Right lung (tissue), 10 donors: ENCODE measurements at places on chromosomes 5 and 9. TPM values are rescaled to one million over a fixed set of nuclear protein-coding genes. Genes with fewer than 3 reads are reported as not detected.
A peak's percentile ranks its signal among the peaks of the same experiment; 100 is the strongest.

DNA sequence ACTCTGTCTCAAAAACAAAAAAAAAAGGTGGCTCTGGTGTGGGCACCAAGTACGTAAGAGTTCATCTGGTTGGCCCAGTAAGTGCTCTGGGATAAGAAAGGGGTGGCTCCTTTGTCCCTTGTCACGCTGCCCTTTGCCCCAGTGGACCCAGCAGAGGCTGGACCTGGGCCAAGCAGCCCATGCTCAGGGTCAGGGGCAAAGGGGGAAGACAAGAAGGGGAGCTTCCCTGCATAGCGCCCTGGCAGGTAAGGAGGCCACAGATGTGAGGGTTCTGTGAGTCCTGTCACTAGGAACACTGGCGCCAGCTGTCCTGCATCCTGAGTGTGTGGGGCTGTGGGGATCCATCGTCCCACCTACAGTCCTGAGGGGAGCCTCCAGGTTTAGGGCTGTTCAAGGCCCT, 65.3 kb downstream of the GADD45G start:
- DNase-seq: no peak

GRCh38 chr9:1709347-1709746, 305.8 kb upstream of the SMARCA2 start:
- no peak for DNase-seq

DNA sequence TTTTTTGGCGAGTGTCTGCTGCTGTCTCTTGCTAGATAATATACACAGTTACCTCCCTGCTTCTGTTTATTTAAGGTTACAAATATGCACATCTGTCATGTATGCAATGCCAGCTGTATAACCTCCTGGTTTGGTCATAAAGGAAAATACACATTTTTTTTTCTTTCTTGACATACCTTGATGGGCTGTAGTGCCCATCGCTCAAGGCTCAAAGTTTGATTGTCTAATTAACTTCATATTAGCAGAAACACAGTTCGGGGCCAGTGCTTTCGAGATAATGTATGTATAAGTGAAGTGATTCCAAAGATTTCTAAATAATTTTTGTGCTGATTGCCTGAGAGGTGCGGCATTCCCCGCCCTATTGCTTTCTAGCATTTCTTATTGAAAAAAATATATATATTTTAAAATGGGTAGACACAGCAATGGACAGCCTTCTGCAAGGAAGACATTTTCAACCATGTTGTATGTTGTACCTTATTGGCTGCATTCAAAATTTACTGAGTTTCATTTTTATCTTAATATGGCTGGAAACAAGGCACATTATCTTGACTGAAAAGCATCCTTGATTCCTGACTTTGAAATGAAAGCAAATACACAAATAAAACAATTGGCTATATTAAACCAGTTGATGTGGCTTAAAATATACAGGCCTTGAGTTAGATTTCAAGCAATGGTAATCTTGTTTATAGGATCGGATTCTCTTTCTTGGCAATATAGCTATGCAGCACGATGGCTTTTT, 206.2 kb downstream of the MEF2C start:
- no peak for DNase-seq

- DNase-seq: no peak
Observed at GRCh38 chr9:21873540-21874221, 71.2 kb downstream of the MTAP start.

DNA sequence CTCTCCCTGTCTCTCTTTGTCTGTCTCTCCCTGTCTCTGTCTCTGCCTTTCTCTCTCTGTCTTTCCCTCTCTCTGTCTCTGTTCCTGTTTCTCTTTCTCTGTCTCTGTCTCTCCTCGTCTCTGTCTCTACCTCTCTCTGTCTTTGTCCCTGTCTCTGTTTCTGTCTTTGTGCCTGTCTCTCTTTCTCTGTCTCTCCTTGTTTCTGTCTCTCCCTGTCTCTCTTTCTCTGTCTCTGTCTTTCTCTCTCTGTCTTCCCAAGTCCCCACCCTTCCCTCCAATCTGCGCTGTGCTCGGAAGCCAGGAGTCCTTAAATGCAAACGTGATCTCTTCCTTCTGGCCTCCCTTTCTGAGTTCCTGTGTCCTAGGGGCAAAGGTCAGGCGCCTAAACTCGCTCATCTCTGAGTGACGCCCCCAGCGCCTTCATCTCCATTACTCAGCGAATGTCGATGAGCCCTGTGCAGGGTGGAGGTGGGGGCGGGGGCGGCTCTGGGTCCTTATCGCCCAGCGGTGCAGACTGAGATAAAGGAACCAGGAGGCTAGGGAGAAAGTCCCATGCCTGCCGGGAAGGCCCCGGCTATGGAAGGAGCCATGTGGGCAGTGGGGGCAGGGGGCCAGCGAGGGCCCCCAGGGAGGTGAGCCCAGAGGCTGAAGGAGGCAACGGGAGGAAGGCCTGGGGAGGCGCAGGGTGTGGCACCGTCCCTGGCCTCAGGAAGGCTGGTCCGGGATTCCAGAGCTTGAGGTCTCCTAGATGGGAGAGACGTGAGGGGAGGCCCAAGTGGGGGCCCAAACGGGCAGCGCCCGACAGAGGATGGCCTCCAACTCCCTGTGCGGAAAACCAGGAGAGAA, 1.5 kb upstream of the SLC6A19 start:
- DNase-seq: no peak

DNA sequence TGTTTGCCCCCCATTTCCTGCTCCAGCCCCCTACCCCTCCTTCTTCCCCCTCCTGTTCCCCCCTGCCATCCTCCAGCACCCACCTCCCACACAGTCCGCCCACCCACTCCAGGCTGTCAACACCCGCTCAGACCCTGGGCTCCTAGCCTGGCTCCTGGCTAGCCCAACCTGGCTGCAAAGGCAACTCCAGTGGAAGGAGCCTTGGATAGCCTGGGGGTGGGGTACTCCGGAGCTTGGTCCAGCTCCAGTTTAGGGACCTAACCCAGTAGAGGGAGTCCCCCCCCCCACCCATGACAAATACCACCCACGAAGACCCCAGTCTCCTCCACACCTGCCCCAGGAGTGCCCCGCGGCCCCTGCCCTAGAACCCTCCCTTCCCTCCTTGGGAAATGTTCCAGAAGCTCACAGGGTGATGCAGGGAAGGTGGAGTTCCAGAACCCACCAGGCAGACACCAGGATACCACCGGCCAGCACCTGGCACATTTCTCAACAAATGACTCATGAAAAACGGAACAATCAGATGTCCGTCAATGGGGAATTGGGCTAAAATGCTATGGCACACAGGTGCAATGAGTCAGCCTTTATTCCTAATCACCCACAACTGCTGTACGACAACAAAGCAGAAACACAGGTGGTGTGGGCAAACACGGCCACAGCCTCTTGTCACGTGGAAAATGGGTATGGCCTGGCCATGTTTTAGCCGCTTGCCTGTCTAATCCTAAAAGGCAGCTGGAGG, 901 bp upstream of the SLC12A7 start:
- no peak for DNase-seq

DNA sequence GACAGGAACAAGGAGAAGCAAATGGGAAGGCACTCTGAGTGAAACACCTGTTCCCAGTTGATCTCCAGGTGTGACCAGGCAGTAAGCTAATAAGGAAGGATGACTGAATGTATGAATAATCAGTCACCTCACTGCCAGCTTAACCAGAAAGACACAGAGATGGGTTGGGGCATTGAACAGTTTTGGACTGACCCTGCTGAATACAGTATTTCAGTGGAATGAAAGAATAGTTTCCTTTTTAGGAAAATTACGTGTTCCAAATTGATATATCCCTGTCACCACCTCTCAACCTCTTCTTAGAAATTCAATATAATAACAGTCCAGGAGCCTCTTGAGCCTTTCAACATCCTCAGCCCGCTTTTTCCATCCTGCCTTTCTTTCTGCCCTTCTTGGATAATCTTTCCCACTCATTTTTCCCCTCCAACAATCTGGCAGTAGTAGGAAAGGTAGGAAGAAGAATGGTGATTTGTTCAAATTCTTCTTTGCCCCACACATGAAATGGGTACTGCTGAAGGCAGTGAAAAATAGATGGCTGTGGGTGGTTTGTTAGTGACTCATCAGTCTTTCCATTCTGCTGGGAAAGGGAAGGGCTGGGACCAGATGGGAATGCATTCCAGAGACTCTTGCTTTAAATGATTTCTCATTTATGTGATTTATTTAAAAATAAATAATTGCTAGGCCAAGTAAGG, 117.9 kb downstream of the ZSWIM6 start:
- no peak for DNase-seq

DNA sequence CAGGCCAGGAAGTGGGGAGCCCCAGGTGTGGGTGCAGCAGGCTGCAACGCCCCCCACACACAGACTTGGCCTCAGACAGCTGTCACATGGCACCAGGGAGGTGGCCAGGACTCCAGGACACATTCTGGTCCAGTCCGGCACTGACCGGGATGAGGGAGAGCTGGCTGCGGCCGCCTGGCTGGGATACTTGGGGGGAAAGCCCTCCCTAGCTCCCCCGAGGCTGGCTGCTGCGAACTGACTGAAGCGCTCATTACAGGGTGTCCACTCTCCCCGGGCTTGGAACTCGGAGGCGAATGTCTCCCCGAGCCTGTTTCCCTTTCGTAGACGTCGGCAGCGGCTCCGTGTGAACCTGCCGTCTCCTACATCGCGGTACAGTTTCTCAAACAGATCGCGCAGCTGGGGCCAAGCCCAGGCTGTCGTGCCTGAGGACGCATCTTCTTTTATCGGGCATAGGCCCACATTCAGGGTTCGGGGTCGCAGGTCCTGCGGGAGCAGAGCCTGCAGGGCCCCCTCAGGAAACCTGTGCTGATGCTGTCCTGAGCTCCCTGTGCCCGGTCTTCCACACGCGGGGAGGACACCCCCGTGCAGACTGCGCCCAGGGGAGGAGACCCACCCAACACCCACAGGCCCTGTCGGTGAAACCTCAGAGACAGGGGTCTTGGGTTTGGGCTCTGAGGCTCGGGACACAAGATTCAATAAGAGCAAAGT, 19.8 kb downstream of the NACC2 start:
- no peak for DNase-seq

GRCh38 chr5:81853030-81853357, 102.1 kb upstream of the SSBP2 start:
- DNase-seq: no peak

DNA sequence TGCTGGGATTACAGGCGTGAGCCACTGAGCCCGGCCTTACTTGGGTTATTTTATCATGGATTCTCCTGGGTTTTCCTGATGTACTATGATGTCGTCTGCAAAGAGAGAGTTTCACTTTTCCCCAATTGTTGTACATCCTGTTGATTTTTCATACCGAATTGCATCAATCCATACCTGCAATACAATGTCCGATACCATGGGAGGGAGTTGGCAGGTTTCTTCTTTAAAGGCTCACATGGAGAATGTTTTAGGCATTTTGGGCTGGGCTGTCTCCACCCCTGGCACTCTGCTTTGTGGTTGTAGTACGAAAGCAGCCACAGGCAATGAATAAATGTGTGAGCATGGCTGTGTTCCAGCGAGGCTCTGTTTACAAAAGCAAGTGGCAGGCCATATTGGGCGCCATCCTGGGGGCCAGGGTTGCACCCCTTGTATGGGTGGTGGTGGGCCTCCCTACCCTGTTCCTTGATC, 35.1 kb upstream of the EXOC3 start:
- DNase-seq: no peak

DNA sequence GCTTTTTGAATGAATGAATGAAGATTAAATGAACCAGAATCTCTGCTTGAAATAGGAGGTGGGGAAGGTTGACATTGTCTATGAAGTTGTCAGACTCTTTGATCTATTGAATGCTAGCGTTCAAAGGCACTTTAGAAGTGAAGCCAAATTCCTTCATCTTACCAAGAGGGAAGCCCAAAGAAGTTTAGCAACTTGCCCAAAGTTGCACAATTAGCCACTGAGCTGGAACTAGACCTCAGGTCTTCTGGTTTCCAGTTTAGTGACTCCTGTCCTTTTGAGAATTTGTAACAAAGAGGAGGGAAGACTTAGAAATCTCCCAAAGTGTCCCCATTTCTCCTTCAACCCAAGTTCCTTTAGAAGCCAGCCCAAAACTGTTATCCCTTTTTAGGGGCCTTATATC, 20.7 kb upstream of the SLC1A3 start:
- DNase-seq: no peak

The SH3TC2 gene
- 1.3 TPM for polyA plus RNA-seq

DNA sequence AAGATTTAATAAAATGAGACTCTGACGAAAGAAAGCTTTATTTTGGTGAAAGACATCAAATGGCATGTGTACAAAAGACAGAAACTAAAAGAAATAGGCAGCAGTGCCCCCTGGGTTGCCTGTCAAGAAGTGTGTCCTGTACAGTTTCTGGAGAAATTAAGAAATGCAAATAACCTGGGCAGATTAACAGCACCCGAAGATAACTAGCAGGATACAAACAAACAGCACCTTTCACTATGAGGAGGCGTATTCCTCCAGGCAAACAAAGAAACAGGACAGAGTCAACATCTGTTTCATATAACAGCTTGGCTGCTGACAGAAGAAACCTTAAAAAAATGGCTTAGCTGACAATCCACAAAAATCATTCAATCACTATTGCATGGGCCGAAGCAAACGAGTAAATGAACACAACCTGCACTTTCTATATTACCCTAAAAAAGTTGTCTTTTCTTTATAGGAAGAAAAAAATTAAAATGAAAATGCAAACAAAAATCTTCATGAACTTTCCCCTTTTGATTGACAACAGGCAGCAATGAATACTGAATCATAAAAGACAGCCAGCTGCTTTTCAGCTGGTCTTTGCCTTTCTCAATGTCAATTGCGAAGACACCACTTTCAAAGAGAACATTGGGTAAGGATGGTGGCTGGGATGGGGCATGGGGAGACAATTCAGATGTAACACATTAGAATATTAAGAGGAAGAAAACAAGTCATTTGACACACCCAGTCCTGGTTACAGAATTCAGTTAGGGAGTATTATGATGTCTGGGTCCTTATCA, 162.1 kb downstream of the ARL15 start:
- DNase-seq: no peak

DNA sequence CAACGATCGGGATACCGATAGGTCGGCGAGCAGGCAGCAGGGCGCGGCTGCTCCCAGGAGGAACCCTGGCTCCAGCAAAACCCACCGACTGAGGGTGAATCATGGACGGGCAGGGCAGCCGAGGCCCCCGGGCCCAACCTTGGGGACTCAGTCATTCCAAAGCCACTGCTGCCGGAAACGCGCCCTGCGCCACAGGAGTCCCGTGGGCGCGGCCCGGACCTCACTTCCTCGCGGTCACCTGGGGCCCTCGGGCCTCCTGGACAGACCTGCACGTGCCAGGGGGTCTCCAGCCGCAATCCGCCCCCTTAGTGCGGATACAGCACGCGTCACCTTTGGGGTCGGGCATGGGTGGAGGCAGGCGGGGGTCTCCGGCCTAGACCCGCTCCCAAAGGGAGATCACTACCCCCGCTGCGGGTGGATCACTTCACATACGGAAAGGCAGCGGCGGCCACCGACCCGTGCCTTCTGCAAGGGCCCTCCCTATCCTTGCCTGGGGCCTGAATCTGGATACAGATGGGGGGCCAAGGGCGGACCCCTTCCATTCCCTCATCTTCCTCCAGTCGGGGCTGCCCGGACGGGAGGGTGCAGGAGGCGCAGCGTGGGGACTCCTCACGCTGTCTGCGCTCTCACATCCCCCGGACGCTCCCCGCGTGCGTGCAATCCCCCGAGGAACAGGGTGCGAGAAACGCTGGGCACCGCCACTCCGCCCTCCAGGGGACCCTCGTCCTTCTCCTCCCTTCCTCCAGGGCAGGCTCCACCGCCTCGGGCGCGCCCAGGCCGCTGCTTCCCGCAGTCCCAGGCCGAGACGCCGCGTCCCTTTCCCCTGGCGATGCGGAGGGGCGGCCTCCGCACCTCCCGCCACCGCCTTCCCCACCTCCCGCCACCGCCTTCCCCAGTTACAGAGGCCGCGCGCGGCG, 586 bp downstream of the TXN start:
- peak; percentile 65 for DNase-seq

GRCh38 chr9:136292591-136293448, 11.1 kb downstream of the CCDC187 start:
- no peak for DNase-seq
